Kidney glomerular epithelial cell (primary cell): ENCODE measurements at places on chromosomes 11 and 22.

GRCh38 chr11:33063326-33063881, 24.0 kb downstream of the TCP11L1 start:
- no peak for DNase-seq

GRCh38 chr11:7673724-7674434, 579 bp upstream of the CYB5R2 start:
- DNase-seq: no peak

DNA sequence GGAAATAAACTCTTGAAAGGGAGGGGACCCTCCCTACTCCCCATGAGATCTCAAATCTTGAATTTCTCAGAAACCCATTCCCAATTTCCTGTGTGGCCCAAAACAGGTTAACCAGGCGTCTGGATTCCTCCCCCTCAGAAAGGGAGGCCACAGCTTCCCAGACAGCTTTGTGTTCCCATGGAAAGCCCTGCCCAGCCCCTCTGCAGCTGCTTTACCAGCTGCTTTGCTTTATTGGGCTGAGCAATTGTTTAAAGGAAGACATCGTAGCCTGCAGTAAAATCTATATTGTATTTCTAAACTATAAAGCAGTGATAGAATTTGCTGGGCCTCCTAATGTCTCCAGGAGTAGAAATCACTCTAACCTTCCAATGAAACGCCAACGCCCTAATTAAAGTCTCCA, 97.4 kb downstream of the CHST1 start:
- no peak for DNase-seq

DNA sequence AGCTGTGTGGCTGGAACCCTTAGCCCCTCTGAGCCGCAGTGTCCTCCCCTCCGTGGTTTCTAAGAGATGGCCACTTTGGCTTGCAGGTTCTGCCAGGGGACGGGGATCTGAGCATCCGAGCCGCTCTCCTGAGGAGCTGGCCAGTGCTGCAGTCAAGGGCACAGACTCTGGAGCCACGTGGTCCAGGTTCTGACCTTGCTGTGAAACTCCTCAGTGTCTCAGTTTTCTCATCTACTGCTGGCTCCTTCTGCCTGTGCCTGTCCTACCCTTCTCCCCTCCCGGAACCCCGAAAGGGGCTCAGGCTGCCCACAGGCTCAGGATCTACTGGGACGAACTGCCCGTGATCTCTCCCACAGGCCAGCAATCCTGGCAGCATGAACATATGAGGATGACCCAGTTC, 65.4 kb upstream of the TTLL12 start:
- no peak for DNase-seq

DNA sequence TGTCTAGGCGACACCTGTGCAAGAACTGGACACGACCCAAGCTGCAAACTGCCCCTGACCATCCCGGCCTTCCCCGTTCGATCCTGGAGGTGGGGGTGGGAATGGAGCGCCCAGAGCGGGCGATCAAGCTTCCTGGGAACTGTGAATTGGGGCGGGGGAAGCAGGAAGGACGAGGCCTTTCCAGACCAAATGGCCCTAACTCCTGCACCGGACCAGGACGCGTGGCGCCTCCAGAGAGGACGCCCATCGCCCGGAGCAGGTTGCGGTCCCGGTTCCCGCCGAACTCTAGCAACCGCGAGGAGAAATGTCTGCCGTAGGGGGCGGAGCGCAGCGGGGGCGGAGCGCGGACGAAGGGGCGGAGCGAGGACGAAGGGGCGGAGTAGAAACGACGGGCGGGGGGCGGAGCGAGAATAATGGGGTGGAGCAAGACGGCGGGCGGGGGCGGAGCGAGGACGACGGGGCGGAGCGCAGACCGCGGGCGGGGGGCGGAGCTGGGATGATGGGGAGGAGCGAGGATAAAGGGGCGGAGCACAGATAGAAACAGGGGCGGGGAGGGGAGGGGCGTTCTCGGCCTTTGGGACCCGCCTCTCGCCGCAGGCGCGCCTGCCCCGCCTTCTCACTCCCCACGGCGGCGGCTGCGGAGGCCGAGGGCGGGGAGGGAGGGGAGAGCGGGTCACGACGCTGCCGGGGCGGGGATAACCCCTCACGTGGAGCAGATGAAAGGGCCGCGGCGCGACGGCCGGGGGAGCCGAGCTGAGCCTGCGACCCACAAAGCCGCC, at the start of gene ZNRF3:
TSS of gene ZNRF3 (plus strand) at position 695 of the 779 bp plus-strand sequence. CDS start 195 bp downstream, outside the sequence.
- peak; percentile 75 for DNase-seq

- DNase-seq: no peak
These were observed 110.7 kb downstream of the RPL27A start for GRCh38 chr11:8793114-8793777.

- no peak for DNase-seq
These were observed 72.6 kb downstream of the CD82 start for GRCh38 chr11:44638032-44638431.

DNA sequence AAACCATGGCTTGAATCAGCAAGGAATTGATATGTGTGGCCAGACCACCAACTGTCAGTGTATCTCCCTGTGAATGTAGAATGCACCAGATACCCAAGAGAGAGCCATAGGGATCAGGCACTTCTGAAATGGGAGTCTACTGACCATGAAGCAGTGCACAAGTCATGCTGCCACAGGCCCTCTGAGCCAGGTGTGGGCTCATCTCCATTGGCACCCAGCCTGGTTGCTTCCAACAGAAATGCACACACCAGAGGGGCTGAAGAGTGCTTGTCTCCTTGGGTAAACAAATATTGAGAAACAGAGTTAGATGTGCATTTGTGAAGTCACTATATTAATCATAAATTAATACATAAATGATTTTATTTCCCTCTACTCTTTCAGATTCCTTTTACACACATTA, 28.4 kb upstream of the PANX1 start:
- no peak for DNase-seq

- DNase-seq: no peak
These were observed 22.8 kb upstream of the TEF start for GRCh38 chr22:41358927-41359326.

DNA sequence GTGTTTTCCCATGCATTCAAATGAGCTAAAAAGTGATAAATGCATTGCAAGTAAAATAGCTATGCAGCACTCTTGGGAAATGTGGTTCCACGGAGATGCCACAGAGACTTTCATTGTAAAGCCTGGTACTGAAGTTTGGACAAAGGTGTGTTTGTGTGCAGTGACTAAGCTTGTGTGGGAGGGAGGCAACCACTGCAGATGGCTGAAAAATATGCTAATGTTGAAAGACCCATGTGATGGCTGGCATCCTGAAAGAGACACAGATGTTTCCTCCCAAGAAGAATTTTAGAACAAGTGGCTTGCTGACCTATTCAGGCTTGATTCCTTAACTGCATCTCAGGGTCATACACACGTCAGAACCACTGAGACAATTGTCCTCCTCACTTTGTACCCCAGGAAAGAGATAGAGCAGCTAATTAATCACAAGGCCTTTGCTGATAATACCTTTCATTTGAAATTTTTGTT, 73.8 kb downstream of the FAM76B start:
- DNase-seq: peak; percentile 68

DNA sequence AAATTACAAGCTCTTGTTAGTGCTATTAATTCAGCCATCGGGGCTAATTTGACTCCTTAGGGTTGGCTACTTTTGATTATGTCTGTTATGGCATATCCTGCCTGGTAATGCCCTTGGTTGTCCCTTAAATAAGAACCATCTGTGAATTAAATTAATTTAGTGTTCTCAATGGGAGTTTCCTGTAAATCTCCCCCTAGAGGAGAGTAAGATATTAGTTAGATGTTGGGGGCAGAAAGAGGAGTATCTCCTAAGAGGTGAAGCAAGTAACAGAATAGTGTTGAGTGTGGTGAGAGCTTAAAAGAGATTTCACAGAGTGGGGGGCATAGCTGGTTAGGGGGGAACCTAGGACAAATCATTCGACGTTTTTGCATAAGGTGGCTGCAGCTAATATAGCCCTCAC, 1126.9 kb downstream of the JRKL start:
- DNase-seq: no peak

GRCh38 chr22:32322986-32323385, 34.7 kb upstream of the RFPL3 start:
- no peak for DNase-seq

DNA sequence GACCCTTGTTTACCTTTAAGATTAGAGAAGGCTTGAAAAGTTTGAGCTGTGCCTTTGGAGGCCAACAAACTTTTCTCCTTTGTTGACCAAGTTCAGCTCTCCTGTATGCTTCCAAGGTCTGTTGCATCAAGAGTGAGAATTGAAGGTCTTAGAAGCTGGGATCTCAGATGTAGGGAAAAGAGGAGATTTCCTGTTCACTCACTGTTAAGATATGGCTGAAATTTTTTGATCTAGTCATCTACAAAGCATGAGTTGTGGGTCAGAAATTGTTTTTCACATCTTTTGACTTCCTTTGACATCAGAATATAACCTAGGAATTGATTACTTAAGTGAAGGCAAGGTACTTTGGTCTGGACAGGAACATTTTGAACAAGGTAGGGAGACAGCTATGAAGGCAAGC, 12.1 kb downstream of the OR51B4 start:
- DNase-seq: no peak

- DNase-seq: peak; percentile 2
These were observed 50.4 kb downstream of the FCHSD2 start for GRCh38 chr11:73091521-73092305.

DNA sequence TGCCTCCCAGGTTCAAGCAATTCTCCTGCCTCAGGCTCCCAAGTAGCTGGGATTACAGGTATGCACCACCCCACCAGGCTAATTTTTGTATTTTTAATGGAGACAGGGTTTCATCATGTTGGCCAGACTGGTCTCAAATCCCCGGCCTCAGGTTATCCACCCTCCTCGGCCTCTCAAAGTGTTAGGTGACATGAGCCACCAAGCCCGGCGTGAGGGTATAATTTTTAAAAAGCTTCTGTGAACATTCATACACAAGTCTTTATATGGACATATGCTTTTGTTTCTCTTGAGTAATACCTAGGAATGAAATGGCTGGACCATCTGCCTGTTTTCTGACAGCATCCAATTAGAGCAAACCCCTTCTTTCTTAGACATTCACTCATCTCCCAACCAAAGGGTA, 14.3 kb upstream of the NAALAD2 start:
- no peak for DNase-seq

DNA sequence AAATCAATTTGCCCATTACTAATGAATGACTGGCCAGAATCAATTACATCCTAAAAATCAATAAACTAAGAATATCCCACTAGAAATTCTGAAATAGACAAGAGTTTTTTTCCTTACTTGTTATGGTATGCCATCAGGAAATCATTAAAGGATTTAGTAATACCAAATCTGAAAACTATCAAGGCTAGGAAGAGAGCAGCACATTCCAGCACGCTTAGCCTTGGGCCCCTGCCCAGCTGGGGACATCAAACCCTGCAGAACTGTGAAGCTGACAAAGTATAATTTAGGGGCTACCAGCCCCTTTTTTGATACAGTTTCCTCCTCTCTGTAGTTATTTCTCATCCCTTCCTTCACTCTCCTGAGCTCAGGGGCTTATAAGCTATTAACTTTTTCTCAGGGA, 247.8 kb upstream of the ZC3H12C start:
- DNase-seq: no peak

GRCh38 chr11:120271672-120272071, 31.7 kb downstream of the POU2F3 start:
- DNase-seq: no peak

- DNase-seq: no peak
These were observed 961.8 kb upstream of the CCDC90B start for GRCh38 chr11:84247926-84248325.

DNA sequence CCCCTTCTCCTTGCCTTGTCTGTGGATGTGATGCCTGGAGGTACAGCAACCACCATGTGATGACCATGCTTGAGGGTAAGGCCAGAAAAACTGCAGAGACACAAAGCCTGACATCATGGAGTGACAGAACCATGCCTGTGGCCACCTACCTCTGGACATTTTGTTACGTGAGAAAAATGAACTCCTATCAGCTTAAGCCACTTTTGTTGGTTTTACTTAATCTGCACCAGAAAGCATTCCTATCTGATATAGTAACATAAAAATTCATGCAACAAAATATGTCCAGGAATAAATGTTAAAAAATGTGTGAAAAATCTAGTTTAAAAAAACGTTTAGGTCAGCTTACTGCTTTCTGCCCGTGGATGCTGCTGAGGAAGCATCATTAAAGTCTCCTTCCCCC, 42.6 kb upstream of the P4HA3 start:
- no peak for DNase-seq

DNA sequence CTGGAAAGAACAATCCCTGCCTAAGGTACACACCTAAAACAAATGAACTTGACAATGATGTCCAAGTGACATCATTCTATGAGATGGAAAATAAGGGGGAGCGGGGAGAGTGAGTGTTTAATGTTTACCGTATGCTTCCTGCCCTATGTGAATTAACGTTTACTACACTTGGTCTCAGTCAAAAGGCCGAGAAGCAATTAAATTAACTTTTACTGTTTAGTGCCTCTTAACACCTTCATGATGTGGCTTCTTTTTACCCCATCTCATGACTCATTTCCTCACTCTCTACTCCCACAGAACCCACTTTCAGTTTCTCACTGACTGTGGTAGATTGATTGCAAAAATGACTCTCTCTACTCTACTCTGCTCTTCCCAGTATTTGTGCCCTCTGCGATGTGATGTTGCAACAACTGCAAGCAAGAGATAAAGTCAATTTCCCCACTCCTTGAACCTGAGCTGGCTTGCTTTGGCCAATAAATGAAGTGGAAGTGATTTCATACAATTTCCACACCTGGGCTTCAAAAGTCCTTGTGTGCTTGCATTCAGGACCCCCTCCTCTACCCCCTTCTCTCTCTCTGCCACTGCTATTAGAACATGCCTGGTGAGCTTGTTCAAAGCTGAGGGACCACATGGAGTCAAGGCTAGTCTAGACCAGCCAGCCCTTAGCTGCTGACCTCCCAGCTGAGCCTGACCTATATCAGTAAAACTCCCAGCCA, 11.6 kb upstream of the ALKBH3 start:
- DNase-seq: peak; percentile 83

DNA sequence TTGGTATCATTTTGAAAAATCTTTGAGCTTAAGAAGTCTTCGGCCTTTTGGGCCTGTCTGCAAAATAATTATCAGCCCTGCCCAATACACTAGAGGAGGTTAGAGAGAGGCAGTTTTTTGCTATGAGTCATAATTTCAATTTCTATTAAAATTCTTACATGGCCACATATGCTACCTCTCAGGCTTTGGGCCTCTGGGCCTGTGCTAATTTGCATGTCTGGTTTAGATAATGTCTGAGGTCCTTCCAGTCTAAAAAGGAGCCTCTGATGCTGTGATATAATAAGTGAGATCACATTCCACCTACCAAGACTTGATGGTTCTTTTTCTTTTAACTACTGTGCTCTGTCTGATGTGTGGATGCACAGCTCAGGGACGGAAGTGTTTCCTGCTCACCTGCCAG, 70.8 kb downstream of the KCNJ1 start:
- no peak for DNase-seq

DNA sequence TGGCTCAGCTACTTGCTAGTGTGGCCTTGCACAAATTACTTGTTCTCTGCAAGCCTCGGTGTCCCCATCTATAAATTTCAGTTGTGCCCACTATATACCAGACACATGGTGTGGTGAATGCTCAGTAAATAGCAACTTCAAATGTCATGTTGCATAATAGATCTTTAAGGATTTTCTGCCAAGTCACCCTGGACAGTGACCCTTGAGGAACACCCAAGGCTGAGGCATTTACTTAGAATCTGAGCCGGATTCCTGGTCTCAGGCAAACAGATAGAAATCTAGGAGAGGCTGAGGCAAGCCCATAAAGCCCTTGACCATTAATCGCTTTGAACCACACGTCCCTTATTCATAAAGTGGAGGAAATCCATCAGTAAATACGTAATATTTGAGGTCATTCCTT, 9.7 kb downstream of the TEAD1 start:
- no peak for DNase-seq

GRCh38 chr11:74121804-74122203, 49.0 kb downstream of the C2CD3 start:
- DNase-seq: no peak
